ENCODE measurements at places on chromosomes 12 and 14.

DNA sequence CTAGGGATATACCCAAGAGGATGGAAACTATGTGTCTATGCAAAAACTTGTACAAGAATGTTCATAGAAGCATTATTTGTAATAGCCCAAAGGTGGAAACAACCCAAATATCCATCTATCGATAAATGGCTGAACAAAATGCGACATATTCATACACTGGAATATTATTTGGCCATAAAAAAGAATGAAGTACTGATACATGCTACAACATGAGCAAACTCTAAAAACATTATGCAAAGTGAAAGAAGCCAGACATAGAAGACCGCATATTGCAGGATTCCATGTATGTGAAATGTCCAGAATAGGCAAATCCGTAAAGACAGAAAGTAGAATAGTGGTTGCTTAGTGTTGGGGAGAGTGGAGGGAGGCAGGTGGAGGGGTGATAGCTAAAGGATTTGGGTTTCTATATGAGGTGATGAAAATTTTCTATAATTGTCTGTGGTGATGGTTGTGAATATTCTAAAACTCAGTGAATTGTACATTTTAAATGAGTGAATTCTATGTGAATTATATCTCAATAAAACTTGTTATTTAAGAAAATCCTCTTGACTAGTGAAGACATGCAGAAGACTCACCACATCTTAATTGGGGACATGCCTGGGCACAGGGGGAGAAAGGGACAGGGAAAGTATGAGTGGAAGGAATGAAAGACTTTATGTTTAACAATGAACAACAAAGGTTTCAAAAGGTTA, 29.8 kb upstream of the SELPLG start:
- no peak for DNase-seq

DNA sequence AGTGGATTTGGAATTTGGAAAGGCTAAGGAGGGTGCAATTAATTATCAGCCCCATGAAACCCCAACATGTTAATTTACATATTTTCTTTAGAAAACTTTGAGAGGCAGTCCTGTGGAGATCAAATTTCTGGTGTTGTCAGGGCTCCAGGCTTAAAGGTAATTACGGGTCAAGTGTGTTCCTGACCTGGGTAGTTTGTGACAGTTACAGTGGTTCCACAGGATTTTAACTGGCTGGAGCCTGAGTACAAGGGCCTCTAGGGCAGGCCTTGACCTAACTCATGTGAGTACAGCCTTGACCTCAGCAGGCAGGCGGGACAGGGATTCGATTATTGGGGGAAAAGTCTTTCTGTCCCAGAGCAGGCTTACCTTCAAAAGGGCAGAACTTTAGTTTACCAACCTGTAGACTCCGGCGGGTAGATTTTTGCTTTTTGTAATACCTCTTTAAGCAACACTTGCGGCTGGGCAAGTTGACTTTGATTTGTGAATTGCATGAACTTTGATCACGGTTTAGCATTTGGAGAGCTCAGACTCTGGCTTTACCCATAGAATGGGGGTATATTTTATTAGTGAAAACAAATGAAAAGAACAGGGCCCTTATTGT, 8.4 kb upstream of the PPTC7 start:
- DNase-seq, result no peak

DNA sequence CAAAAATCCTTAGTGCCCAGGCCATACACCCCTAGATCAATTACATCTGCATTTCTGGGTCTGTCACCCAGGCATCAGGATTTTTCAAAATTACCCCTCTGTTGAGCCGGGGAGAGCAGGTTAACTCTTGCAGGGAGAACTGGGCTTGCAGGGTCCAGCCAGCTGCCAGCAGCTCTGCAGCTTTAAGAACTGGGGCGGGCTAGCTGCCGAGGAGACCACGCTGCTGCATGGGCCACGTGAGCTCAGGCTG, at the start of gene DGLUCY:
Gene DGLUCY, plus strand, starts transcription at position 245 of the 250 bp plus-strand sequence. CDS start 46,222 bp downstream, outside the sequence.
- DNase-seq, result peak; percentile 87

GRCh38 chr14:60722357-60723115, 1.6 kb downstream of the SIX4 start:
- peak; percentile 58 for DNase-seq

DNA sequence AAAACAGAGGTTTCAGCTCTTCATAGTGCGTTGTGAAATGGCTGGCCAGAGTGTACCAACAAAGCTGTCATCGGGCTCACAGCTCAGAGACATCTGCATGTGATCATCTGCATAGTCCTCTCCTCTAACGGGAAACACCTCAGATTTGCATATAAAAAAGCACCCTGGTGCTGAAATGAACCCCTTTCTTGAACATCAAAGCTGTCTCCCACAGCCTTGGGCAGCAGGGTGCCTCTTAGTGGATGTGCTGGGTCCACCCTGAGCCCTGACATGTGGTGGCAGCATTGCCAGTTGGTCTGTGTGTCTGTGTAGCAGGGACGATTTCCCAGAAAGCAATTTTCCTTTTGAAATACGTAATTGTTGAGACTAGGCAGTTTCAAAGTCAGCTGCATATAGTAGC, 14.3 kb upstream of the PAPLN start:
- DNase-seq, result peak; percentile 31

- DNase-seq, result no peak
Observed at GRCh38 chr12:69459477-69459876, 10.7 kb upstream of the FRS2 start.

- DNase-seq, result no peak
Observed at GRCh38 chr12:132439333-132439904, 50.5 kb upstream of the FBRSL1 start.

DNA sequence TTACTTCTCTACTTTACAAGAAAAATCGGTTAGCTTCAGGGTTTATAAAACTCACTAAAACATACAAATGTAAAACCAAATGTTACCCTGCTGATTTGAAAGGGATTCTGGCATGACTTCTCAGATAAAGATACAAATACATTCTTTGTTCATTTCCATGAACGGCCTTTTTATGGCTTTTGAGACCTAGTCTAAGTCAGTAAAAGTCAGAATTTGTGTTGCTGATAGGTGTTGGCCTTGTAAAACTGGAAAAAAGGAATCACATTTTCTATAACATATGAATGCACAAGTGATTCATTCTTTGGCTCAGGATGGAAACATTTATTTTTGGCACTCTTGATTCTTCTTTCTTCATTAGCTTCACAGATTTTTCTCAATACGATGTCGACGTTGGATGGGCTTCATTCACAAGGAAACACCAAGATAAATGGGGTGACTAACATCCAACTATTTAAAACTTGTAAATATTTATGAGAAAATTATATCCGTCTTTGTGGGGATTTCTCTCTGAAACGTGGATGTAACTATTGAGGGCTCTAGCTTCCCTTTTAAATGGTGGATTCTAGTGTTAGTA, 27.0 kb upstream of the CPM start:
- DNase-seq, result no peak

GRCh38 chr14:55904086-55904485, 214.1 kb upstream of the PELI2 start:
- no peak for DNase-seq

- DNase-seq, result no peak
Observed at GRCh38 chr12:52380271-52380694, 5.2 kb downstream of the KRT84 start.

DNA sequence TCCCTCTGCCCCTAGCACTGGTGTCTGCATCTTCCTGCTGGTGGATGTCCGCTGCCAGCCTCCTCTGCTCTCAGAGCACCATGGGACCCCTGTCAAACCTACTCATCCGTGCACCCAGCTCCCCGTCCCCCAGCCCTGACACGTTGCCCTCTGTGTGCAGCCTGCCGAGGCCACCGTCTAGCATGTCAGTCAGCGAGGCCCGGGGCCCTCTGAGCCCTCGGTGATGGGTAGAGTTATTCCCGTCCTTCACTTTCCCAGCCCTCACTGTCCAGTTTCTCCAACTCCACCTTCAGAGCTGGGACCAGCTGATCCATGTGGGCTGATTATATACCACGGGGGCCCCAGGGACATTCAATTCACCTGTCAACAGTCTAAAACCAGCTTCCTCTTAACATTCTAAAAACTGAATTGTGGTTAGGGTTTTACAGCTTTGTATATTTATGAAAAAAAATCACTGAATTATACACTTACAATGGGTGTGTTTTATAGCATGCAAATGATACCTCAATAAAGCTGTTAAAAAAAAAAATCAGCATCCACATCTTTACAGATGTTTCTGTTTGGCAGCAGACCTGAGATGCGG, 61.3 kb downstream of the CCDC88C start:
- DNase-seq, result peak; percentile 87

DNA sequence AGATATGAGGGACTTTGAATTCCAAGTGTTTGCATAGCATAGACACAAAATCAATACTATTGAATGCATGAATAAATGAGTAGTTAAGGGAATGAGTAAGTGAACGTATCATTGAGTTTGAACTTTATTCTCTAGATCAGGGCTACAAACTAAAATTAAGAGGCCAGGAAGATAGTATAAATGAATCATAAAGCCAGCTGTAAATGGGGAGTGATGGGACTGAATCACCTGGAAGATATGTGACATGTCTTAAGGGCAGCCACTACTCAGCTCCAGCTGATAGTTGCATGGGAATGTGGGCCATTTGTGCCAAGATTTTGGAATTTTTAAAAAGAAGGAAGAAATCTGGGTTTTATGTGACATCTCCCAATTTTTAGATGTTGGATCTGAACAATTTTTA, 229.9 kb downstream of the AKAP6 start:
- DNase-seq, result no peak

- DNase-seq, result no peak
Observed at GRCh38 chr12:109600481-109600880, 26.9 kb downstream of the MVK start.

DNA sequence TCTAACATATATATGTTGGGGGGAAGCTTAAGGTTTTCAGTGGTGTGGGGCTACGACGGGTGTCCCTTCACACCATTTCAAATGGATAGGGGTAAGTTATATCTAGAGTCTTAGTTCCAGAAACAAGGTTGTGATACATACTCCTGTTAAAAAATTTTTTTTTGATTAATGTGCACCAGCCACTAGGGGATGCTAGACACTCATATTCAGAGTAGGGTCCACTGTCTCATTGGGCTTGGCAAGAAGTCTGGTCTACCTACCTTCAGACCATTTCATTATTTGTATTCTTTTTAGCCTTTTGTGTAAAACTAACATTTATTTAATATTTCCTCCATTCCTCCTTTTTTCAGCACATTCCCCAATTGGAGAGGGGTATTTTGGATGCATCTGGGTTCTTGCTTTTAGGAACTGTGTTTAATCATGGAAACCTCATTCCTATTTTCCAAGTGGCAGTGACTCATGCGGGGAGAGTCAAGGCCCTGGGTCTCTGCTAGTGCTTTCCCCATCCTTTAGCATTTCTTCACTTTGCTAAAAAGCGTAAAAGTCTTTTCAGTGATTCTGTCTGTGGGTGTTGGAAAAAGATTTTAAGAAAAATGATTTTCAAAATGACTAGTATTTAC, 33.4 kb downstream of the ANO4 start:
- peak; percentile 35 for DNase-seq

DNA sequence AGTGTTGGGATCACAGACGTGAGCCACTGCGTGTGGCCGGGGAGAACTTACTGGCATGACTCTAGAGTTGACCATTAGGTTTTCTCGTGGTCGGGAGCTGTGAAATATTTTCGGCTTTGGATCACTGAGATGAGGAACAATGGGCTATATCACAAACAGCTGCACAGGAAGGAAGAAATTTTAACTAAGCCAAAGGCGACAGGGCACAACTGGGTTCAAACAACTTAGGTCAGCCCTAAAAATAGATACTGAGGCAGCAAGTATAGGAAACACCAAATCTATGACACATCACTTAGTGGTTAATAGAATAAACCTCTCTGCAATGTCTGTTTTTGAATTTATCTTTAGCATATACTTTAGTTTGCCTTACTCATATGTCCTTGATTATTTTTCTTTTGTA, 162.9 kb downstream of the LRIG3 start:
- DNase-seq, result no peak

GRCh38 chr14:73816393-73816816, 35.2 kb upstream of the PTGR2 start:
- no peak for DNase-seq

DNA sequence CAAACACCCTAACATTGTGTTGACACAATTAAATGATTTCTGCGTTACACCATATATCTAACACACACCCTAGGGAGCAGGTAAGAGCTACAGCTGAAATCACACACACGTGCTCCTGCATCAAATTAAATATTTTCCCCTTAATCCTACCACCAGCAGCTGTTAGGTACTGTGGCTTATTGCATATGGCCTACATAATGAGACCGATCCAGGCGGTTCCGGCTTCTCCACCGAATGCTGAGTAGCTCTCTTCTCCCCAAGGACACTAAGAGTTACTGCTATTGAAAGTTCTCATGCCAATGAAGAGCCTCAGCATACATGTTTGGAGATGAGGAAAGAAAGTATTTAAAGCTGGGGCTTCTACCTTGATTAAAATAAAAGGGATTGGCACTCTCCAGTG, 472.2 kb upstream of the STXBP6 start:
- DNase-seq, result no peak

DNA sequence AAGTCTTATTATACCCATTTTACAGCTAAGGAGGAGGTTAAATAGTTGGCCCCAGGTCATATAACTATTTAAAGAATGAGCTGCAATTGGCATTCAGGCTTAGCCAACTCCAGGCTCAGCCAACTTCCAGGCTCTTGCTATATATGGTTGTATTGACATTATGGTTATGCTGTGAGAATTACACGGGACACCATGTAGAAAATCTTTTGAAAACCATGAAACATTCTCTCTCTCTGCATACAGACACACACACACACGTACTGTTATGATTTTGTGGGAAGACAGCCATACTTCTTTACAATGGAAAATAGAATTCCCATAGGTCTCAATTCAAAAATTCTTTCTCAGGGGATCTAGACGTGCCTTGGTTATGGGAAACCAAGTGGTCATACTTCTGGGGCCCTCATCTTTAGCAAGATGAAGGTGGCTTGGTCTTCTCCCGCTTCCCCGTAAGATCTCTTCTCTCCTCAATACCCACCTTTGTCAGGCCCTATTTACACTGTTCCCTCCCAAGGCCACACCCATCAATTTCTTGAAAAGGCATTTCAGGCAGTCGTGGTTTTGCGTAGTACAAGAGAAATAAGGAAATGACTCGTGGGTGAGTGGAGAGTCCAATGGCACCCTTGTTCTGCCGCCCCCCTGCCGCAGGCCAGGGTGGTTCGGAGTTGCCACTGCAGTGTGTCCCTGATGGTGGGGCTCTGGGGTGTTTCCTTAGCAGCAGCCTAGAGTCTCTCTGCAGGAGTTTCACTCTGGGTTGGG, 10.0 kb upstream of the GPRC5A start:
- DNase-seq, result no peak

- DNase-seq, result no peak
Observed at GRCh38 chr12:67531051-67531450, 117.5 kb upstream of the DYRK2 start.

DNA sequence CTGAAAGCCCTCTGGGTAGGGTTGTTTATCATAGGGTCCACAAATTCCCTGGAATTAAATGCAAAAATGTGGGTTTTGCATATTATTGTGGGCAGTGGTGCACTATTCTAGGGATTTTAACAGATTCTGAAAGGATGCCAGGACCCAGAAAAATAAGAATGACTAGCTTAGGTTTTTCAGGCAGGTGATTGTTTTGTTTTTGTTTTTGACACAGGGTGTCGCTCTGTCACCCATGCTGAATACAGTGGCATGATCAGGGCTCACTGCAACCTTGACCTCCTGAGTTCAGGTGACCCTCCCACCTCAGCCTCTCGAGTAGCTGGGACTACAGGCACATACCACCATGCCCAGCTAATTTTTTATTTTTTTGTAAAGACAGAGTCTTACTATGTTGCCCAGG, 19.2 kb downstream of the GALNT6 start:
- no peak for DNase-seq

Data from OCI-LY7 (cell line).